Activated CD4-positive, alpha-beta T cell treated with anti-CD3 and anti-CD28 coated beads for 1 hour (primary cell): ENCODE measurements at places on chromosomes 11 and 22.

- DNase-seq: no peak
These were observed 4.9 kb upstream of the TTLL12 start for GRCh38 chr22:43191831-43192230.

GRCh38 chr11:61628662-61628970 lies 47.7 kb upstream of the SYT7 start:
- DNase-seq: no peak

- DNase-seq: no peak
These were observed 158.8 kb downstream of the FAT3 start for GRCh38 chr11:92383430-92383829.

DNA sequence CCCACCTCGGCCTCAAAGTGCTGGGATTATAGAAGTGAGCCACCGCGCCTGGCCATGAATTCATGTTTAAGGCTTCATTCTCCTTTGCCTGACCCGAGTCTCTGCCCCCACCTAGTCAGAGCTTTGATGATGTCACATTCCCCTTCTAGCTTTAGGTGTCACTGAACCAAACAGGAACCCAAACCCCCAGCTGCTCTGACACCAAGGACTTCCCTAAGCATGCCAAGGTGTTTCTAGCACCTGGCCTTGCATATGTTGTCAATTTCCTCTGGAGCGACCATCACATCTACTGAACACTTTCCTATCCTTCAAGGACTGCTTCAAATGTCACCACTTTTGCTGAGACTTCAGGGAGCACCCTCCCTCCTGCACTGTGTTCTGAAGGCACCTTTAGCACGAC lies 2.3 kb downstream of the F2 start:
- no peak for DNase-seq

DNA sequence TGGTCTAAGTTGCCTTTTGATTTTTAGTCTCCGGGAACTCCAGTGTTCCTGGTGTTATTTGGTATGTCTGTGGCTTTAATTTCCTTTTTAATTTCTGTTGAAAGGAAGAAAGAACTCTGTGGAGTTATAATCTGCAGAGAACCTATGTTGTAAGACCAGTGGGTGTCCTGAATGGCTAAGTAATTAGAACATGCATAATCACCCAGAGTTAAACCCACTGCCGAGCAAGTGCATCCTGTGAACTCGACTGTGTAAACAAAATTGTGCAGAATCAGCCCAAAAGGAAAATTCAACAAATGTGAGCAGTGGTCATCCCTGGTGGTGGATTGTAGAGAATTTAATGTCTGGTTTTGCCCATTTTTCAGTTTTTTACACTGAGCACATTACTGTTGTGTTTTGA lies 162.5 kb downstream of the COMMD9 start:
- DNase-seq: no peak

- DNase-seq: no peak
These were observed 950 bp upstream of the LAYN start for GRCh38 chr11:111539426-111540113.

DNA sequence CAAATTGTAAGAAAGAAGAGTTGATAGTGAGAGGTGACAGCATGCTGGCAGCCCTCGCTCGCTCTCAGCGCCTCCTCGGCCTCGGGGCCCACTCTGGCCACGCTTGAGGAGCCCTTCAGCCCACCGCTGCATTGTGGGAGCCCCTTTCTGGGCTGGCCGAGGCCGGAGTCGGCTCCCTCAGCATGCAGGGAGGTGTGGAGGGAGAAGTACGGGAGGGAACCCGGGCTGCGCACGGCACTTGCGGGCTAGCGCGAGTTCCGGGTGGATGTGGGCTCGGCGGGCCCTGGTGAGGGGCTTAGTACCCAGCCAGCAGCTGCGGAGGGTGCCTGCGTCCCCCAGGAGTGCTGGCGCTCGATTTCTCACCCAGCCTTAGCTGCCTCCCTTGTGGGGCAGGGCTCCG lies 539.7 kb upstream of the CCDC179 start:
- DNase-seq: no peak

GRCh38 chr22:17578136-17578754 lies 14.9 kb downstream of the SLC25A18 start:
- no peak for DNase-seq

GRCh38 chr22:49455595-49455994 lies 372.1 kb downstream of the BRD1 start:
- no peak for DNase-seq

DNA sequence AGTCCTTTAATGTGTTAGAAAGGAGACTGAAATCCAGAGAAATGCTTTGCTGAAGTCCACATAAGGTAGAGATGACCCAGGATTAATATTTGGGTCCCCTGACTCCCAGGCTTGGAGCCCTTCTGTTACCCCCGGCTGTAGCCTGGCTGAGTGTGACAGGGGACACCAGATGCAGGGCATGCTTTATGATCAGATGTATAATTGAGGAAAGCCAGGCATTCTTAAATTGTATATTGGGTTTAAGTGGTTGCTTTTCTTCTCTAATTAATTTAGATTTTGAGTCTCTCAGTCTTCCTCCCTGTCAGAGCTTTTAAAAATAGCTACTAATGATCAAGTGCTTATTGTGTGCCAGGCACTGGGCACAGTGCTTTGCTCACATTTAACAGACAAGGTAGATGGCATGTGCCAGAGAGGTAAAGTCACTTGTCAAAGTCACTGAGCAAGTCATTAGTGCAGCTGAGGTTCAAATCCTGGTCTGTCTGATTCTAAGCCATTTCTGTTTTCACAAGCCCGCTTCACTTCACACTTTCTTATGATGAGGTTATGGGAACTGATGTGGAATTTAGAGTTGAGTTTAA lies 7.9 kb downstream of the ZNRF3 start:
- no peak for DNase-seq

DNA sequence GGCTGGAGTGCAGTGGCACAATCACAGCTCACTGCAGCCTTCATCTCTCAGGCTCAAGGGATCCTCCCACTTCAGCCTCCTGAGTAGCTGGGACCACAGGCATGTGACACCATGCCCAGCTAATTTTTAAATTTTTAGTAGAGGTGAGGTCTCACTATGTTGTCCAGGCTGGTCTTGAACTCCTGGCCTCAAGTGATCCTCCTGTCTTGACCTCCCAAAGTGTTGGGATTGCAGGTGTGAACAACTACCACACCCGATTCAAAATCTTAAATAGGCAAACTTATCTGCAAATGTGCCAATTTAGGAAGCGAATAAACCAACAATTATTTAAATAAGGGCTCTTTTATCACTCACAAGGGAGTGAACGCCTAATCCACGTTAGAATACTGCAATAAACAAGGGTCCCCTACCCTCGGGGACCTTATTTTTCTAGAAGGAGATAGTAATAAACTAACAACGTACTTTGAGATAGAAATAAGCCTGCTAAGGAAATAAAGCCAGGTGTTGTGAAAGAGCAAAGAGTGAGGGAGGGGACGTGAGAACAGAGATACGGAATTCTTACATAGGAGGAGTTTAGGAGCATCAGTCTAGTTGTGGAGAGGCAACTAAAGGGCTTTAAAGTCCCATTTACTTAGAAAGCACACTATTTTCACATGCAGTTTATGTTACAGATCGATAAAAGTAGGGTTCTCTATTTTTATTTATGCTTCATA lies 3.0 kb upstream of the WEE1 start:
- no peak for DNase-seq

GRCh38 chr22:44603767-44604166 lies 98.2 kb upstream of the PRR5 start:
- no peak for DNase-seq

DNA sequence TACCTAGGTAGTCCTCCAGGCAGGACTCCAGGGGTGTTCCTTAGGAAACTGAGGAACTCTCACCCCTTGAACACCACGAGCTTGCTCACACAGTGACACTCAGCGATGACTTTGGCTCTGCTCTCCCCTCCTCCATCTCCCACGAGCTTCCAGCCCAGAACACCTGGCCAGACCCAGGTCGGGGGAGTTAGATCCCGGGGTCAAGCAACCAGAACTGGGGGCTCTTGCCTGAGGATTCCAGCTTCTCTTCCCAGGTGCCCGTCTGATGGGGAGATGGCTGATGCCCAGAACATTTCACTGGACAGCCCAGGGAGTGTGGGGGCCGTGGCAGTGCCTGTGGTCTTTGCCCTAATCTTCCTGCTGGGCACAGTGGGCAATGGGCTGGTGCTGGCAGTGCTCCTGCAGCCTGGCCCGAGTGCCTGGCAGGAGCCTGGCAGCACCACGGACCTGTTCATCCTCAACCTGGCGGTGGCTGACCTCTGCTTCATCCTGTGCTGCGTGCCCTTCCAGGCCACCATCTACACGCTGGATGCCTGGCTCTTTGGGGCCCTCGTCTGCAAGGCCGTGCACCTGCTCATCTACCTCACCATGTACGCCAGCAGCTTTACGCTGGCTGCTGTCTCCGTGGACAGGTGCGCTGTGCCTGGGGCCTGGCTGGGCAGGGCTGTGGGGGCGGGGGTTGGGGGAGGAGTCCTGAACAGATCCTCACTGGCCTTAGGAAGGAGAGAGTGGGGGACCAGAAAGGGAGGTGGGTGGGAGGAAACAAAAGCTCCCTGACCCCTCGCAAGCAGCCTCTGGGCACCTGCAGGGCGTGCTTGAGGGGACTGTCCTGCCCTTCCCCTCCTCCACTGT lies at the start of gene GALR3:
Gene GALR3 (plus strand): TSS at position 249 of the 852 bp plus-strand sequence. CDS start 25 bp downstream, at position 274.
- no peak for DNase-seq

- no peak for DNase-seq
These were observed 109.2 kb downstream of the TSPAN18 start for GRCh38 chr11:44835938-44836337.

GRCh38 chr22:39617970-39618757 lies 47.6 kb downstream of the CACNA1I start:
- no peak for DNase-seq

DNA sequence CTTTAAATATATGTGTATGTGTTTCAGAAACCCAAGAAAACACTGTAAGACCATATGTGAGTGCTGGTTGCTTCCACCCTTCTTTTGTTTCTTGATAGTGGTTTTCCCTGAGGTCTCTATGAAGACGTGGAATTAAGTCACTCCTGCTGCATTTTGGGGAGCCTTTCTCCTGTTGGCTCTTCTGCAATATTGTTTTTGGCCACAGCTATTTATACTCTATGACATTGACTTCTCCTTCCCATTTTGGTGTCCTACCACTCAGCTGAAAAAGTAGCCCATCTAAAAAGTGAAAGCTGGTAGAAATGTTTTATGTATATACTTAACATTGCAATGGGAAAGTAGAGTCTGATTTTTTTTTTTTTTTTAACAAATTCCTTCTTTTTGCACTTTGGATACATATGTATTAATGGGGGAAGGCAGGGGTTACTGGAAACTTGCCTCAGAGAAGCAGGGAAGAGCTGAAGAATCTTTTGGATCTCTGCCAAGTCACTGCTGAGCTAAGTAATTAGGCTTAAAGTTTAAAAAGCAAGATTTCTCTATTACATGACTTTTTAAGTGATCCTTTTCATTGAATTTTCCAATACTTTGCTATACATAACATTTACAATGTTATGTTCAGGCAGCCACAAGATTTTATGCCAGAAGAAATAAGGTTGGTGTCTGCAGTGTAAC lies 1.8 kb downstream of the TTC17 start:
- DNase-seq: no peak

GRCh38 chr22:20115691-20116375 lies at the start of gene RANBP1:
RANBP1 (plus strand) TSS chr22:20116104; CDS start chr22:20116185, 81 bp downstream.
- no peak for DNase-seq

DNA sequence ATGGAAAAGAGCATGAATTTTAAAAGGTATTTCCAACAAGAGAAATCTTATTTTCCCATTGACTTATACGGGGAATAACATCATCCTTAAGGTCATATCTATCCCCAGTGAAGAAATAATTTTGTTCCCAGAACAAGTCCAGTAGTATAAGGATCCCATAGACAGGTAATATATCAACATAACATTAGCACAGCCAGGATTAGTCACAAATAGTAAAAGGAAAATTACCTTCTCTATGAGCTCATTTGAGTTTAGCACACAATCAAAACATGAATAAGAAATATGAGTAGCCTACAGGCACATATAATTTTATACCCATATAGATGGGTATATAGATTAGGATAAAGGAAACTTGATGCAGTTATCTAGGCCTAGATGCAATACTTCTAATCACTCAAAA lies 2.8 kb upstream of the OR52K1 start:
- DNase-seq: no peak

- DNase-seq: no peak
These were observed 303.3 kb downstream of the BRD1 start for GRCh38 chr22:49524362-49524761.

- no peak for DNase-seq
These were observed at the start of gene RFPL2 for GRCh38 chr22:32204856-32205722. RFPL2 (minus strand) TSS chr22:32205073; CDS start chr22:32202451, 2,622 bp downstream.

DNA sequence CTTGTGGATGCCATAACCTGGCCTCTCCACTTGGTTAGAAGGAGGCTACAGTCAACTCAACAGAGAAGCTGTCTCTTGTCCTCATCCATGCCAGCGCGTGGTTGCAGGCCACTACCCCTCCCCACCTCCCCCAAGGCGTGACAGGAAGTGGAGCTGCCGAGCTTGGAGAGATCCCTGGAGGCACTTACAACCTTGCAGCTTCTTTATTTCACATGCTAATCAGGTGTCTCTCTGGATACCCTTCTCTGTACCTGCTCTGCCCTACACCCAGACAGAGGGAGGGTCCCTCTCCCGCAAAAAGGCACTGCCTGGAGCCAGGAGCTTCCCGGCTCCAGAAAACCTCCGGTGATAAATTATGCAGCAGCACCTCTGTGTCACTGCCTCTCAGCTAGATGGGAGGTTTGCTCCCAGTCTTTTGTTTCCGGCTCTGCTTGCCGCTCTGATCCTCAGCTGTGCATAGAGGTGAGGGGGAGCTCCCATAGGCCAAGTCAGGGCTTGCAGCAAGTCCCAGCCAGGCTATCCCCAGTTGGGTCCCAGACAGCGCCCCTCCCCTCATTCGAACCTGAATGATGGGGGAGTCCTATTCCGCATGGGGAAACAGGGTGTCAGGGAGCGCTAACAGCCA lies 5.7 kb downstream of the LRP4 start:
- no peak for DNase-seq

DNA sequence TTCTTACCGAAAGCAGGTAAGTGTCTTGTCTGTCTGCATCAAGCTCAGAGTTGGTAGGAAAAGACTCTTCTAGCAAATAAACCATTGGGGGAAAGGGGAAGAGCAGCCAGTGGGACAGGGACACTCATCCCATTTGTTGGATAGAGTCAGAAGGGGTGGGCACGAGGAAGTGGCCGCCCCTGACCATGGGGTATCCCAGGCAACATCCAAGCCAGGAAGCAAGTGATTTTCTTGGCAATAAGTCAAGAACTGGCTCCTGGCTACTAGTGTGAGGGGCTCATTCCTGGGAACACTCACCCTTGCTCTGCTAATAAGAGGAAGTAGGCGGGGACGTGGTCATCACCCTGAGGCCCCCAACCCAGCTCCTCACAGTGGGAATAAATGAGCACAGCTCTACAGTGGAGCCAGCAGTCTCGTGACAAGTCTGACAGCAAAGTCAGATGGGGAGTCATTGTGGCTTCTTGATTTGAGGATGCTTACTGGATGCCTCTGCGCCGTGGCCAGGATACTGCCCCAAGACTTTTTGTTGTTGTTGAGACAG lies 6.7 kb downstream of the SLC25A18 start:
- DNase-seq: no peak

DNA sequence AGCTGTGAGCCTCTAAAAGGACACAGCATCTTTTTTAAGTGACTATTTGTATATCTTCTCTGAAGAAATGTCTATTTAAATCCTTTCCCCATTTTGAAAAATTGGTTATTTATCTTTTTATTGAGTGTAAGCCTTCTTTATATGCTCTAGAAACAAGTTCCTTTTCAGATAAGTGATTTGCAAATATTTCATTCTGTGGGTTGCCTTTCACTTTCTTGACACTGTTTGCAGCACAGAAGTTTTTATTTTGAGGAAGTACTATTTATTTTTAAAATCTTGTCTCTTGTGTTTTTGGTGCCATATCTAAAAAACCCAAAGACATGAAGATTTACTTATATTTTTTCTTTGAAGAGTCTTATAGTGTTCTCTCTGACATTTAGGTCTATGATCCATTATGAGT lies 40.1 kb upstream of the LYVE1 start:
- no peak for DNase-seq

GRCh38 chr11:72637926-72638325 lies 36.3 kb downstream of the PDE2A start:
- no peak for DNase-seq
